NCI-H187 (cell line): ENCODE measurements at places on chromosomes 12 and 14.

DNA sequence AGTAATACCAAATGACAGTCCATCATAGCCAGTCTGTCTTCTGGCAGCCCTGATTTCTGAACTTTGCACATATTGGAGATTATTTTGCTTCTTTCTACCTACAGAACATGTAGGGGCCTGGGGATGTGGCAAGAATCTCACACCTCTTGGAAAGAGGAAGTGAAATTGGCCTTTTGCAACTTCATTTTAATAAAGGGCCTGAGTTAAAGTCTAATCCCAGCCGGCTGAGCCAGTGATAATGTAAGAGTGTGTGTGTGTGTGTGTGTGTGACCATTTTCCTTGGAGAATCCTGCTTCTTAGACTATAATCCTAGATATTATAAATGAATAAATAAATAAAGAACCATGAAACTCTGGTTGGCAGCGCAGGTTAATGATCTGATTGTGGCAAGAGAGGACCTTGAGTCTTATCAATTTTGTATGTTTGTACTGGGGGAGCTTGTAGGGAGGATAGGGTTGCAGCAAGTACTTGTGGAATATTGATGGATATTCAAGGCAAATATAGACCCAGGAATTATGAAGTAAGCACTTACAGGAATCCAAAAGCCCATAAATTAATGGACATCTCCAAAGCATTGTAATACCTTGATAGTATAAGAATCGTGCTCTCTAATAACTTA is 233.2 kb upstream of the AMIGO2 start:
- DNase-seq, result no peak

- DNase-seq, result peak; percentile 60
Observed at GRCh38 chr12:127559349-127560040, 707.5 kb upstream of the TMEM132C start.

GRCh38 chr12:51023625-51024382 is 2.4 kb downstream of the SLC11A2 start:
- no peak for DNase-seq

DNA sequence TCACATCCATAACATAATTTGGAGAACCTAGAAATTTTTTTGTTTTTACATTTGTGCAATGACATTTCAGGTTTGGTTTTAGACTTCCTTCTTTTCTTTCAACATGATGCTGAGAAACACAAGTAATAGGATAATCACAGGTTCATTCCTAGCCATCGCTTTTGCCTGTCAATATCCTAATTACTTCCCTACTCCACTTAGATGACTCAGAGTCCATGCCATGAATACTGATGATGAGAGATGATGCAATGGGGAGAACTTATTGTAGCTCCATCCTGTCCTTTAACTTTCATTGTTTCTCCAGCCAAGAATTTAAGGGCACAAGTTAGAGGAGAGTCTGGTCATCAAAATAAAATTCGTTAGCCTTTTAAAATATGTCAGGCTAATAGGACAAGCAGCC is 101.3 kb downstream of the PTPRO start:
- DNase-seq, result no peak

- DNase-seq, result no peak
Observed at GRCh38 chr12:19692566-19692965, 253.3 kb downstream of the AEBP2 start.

- no peak for DNase-seq
Observed at GRCh38 chr14:29637411-29637810, 290.2 kb downstream of the PRKD1 start.

DNA sequence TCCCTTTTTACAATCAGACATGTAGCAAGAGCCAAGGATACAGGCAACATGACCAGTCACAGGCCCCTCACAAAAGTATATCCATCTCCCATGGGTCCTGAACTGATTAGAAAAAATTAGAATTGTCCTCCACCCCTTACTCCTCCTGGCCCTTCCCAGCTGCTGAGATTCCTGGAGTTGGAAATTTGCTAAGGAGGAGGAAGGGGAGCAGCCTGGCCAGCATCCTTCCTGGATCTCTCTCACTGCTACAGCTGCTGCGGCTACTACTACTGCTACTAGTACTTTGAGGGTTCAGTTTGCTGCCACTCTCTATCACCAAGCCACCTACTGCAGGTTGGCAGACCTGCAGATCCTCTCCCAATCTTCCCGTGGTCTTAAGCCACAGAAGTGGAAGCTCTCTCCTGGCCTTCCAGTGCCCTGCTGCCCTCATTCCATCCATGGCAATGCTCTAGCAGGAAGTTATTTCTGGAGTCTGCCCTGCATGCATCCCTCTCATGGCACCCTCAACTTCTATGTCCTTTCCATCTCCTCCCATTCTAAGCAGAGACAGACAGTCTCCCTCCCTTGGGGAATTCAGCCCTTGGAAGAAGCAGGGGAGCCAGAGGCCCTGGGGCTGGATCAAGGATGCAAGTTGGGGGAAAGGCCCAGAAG is 1.0 kb downstream of the ITGA7 start:
- no peak for DNase-seq

DNA sequence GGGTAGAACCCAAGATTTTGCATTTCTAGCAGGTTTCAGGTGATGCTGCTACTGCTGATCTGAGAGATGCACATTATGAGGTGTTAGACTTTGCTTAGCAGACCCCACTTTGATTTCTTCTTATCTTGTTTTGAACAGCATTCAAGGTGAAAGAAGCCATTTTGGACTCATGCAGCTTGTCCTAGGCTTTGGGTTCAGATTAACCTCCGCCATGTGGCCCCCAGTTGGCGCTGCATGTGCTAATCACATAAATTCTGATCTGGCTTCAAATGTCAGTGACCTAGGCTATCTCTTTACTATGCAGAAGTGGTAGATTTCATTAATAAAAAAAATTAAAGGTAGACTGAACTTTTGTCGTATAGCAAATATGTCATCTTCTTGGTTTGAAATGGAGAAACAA is 89.8 kb upstream of the DYRK2 start:
- DNase-seq, result no peak

- no peak for DNase-seq
Observed at GRCh38 chr14:39395555-39396254, 36.5 kb downstream of the FBXO33 start.
